ENCODE measurements at places on chromosomes 6 and 20.

DNA sequence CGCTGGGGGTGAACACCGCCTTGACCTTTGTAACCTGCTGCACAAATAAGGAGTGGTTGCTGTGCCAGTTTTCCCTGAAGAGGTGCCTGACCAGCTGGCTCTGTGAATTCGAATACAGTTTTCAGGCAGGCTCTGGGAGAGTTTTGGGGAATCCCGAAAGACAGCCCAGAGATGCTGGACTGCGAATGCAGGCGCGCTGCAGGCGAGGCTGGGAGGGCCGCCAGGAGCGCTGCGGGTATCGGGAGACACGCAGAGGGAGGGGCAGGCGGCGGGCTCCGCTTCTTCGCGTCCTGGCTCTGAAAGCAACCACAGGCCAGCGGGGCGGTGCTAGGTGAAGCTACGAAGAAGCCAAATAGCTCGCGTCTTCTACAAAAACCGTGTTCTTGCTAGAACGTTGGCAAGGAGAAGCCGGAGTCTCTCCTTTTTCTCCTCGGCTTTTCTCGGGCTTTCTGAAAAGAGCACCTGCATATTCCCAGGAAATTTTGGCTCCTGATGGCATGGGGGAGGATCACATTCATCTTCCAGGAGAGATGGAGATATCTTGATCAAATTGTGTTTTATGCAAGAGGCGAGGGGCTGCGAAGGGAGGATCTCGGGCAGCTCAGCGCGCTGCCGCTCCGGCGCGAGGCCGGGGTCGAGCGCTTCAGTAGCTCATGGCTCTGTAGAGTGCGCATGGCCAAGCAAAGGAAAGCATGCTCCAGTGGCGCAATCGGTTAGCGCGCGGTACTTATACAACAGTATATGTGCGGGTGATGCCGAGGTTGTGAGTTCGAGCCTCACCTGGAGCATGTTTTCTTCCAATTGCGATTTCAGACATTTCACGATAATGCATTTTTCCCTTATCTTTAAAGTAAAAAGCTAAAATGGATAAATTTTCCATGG is 158.1 kb upstream of the ZNF184 start:
- peak; percentile 4 for DNase-seq

DNA sequence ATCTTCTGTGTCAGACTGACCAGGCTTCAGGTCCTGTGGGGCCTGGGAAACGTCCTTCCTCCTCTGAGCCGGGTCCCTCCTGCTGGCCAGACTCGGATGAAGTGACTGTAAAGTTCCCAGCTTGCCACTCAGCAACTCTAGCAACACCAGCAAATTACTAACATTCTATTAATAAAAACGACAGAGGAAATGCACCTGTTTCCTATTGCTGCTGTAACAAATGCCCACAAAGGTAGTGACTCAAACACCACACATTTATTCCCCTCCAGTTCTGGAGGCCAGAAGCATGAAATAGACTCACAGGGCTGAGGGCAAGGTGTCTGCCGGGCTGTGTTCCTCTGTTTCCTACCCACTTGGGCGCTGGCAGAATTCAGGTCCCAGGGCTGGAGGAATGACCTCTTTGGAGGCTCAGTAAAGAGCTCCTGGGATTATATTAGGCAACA is 48.8 kb downstream of the CTCFL start:
- no peak for DNase-seq

- peak; percentile 37 for DNase-seq
Measured at GRCh38 chr20:21564127-21564773, 50.4 kb upstream of the NKX2-2 start.

DNA sequence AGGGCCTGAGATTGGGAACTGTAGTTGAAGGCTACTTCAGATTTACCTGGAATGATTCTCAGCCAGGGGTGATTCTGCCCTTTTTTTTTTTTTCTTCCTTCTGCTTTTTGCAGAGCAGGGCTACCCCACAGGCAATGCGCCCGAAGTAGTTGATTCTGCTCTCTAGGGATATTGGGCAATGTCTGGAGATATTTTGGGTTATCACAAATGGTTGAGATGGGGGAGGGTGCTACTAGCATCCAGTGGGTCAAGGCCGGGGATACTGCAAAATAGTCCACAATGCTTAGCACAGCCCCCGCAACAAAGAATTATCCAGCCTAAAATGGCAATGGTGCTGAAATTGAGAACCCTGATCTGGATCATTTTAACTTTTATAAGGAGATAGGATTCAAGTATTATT is 71.2 kb upstream of the ZMYND8 start:
- DNase-seq = no peak

GRCh38 chr6:39818695-39819094 is 26.5 kb downstream of the DAAM2 start:
- DNase-seq = no peak

- DNase-seq = no peak
Measured at GRCh38 chr20:43984587-43984986, 69.9 kb downstream of the TOX2 start.

DNA sequence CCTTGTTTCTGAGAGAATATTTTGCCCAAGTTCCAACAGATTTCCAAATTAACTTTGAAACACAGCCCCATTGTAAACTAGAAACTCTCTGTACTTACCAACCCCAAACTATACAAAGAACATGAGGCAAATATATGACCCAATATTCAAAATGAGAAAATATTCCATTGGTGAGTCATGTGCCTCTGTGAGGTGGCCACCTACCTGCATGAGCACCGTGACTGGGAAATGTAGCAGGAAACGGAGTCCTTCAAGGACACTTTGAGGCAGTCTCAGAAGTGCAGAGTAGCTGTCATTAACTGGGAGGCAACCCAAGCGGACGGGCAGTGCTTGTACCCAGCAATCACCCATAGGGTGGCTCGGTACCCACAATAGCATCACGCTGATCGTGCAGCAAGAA is 335.5 kb upstream of the NOX3 start:
- DNase-seq = no peak

DNA sequence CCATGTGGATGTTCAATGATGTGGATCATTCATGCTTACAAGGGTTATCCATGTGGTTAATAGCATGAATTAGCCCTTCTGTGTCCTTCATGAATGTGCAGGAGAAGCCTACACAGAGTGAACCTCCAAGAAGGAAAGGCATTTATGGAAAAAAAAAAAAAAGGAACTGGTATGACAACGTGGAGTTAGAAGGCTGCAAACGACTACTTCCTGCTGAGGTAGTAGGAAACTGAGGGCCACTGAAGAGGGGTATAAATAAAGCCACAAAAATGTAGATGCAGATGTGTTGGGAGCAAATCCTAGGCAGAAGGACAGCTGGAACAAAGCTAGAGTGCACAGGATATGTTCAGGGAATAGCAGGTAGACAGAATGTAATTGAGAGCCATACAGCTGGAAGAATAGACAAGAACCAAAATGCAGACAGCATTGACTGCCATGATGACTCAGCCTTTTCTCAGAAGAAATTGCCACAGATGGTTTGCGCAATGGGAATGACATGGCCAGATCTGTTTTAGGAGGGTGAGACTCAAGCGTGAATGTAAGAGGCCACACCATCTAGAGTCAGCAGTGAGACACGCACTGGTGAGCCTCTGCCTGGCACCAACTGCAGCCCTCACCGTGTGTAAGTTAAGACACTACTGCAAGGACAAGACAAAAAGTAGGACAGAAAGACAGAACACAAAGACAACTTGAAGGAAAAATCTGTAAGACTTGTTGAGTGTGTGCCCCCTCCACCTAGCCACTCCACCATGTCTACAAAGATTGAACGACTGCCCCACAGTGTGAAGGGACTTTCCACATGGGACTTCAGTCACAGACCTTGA is 79.8 kb downstream of the KIF13A start:
- no peak for DNase-seq

GRCh38 chr6:139173172-139173571 is 38.3 kb downstream of the HECA start:
- no peak for DNase-seq

DNA sequence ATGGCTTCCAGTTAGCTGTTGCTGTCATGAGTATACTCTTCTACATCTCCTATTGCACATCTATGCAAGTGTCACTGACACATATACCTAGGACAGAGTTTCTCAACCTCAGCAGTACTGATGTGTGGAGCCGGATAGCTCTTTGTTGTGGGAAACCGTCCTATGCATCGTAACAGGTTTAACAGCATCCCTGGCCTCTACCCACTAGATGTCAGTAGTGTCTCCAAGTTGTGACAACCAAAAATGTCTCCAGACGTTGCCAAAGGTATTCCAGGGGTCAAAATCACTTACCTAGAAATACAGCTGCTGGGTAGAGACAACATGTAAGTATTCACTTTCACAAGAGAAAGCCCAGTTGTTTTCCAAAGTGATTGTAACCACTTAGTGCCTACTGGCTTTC is 637.6 kb downstream of the RNF144B start:
- no peak for DNase-seq

DNA sequence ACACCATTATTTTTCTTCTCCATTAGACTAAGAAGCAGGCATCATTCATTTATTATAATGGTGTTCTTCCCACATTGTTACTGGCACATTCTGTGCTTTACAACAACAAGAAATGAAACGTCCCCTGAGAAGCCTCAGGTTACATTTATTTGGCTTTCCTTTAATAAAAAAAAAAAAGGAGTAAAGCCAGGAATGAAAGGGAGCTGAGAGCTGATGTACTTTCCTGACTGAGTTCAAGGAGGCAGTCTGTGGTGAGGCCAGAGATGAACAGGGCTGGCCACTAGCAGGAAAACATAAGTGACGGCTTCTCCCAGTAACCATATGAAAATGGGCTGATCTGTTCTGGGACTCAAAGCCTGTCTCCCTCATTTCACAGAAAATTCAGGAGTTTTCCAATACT is 742.1 kb downstream of the MAFB start:
- no peak for DNase-seq

DNA sequence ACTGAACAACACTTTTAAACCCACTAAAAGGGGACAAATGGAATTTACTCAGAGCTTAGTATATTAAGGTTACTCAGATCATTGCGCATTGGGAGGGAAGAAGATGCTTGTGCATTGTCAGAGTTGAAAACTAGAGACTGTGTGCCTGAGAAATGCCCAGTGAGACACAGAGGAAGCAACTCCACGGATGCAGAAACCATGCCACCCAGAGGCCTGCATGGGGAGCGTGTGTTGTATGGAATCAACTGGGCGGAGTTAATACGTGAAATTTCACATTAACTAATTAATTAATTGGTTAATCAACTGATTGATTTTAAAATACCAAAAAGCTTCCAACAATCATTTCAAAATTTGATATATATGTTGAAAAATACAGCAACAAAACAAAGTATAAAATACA is 391.6 kb downstream of the PLCB1 start:
- DNase-seq = peak; percentile 9

DNA sequence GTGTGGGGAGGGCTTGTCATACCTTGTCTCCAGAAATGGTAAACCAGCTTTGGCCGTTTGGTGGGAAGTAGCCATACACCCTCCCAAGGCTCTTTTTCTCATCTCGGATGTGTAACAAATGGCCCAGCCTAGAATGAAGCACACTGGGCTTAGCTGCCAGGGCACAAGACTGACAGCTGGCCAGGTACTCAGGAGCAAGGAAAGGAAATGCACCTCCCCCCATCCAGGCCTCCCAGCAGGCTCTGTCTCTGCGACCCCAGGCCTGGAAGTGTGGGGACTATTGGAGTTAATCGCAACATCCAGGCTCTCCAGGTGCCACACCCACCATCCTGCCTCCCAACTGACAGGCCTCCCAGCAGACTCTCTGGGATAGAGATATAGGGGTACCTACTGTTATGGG is 43.0 kb downstream of the MRS2 start:
- no peak for DNase-seq

GRCh38 chr6:138560130-138560860 is 61.0 kb upstream of the NHSL1 start:
- no peak for DNase-seq

GRCh38 chr6:148760568-148761526 is 14.0 kb downstream of the UST start:
- DNase-seq = peak; percentile 24

GRCh38 chr6:91482498-91482897 is 895.6 kb upstream of the MAP3K7 start:
- no peak for DNase-seq

DNA sequence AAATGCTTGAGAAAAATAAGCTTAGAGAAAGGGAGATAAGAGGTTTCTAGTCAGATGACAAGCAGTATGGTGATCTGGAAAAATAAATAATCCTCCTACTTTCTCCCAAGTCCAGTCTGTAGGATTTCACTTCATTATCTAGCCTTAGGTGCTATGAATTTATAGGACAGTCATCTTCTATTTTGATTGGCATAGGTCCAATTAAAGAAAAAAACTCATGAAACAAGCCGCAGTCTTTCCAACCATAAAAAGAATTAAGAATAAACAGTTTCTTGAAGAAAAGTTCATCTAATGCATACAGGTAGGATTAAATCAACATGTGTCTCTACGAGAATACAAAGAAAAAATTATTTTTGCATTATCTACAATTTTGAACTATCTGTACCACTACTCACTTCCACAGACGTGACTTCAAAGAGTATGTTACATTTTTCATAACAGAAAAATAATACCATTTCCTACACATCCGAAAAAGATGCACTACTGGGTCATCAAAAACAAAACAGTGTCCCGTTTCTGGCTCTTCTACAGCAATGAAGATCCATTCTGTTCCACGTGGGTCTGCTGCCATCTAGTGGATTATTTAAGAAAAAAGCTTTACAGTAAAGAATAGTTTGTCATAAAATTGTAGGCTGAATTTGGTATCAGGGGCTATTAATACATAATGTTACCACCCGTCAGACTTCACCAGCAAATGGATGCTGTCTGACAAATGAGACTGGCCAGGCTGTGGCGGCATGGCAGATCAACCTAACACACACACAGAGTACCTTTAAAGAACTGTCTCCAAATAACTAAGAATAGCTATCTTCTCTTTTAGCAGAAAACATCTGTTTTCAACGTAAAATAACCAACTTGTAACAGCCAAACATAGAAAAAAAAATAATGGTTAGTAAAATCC is 28.9 kb downstream of the STX7 start:
- no peak for DNase-seq

DNA sequence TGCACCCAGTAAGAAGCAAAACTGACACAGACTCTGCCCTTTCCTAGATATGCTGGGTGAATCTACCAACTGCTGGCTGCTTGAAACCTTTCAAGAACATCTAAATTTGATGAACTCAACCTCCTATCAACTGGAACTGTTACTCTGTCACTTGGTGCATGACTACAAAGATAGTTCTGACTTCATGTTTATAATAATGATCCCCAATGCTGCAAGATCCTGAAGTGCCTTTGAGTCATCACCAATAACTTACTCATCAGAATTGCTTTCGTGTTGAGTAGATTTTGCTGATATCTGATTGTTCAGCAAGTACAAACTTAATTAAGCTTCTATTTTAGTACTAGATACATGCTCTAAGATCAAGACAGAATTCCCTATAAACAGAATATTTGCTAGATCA is 100.2 kb upstream of the ARMC2 start:
- DNase-seq = no peak

GRCh38 chr6:81023007-81023582 is 729.4 kb downstream of the TENT5A start:
- DNase-seq = no peak
